ENCODE measurements at places on chromosomes 4 and X.

DNA sequence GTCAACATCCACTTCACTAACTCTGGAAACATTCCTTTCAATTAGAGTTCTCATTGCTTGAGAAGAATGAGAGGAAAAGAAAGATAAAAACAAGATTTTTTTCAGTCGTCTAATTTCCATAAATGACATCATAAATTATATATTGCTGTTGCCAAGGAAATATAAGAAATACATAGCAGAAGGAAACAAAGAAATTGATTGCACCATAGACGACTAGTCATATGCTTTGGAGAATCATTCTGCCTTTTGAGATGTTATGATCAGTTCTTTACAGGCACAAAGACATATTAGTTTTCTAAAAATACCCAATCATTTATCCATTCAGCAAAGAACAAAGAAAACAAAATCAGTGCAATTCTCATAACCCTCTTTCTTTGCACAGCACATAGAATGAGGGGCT lies 672 bp upstream of the C1QTNF7 start:
- DNase-seq, result no peak

- no peak for DNase-seq
Observed at GRCh38 chr4:20256381-20256881, 4.7 kb downstream of the SLIT2 start.

DNA sequence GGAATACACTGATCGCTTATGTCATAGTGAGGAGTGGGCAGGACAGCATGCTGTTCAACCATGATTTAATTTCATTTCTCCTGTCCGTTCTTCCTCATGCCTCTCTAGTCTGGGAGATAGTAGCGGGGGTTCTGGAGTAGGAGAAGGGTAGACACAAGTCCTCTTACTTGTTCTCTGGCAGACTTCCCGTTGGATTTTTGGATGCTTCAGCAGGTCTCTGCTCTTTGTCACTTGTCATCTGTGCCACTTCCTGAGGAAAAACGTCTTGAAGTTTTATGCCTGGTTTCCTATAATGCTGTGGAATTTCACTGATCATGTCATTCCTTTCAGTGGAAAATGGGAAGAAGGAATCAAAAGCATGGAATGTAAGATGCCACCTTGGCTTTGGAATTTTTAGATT lies 154.7 kb downstream of the GATB start:
- DNase-seq, result no peak

DNA sequence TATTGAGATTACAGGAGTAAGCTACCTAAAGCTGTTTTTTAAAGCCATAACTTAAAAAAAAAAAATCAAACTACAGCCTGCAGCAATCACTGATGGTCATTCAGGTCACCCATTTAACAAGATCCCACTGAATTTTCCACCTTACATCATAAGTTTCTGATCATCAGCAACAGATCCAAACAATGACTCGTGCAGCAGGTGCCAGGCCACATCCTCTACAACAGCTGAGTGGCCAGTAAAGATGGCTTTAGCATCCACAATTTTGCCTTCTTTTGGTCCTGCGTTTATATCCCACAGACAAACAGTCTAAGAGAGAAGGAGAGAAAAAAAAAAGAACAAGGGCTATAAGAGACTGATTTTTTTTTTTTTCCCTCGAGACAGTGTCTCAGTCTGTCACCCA lies 16.6 kb downstream of the RBBP7 start:
- DNase-seq, result no peak

DNA sequence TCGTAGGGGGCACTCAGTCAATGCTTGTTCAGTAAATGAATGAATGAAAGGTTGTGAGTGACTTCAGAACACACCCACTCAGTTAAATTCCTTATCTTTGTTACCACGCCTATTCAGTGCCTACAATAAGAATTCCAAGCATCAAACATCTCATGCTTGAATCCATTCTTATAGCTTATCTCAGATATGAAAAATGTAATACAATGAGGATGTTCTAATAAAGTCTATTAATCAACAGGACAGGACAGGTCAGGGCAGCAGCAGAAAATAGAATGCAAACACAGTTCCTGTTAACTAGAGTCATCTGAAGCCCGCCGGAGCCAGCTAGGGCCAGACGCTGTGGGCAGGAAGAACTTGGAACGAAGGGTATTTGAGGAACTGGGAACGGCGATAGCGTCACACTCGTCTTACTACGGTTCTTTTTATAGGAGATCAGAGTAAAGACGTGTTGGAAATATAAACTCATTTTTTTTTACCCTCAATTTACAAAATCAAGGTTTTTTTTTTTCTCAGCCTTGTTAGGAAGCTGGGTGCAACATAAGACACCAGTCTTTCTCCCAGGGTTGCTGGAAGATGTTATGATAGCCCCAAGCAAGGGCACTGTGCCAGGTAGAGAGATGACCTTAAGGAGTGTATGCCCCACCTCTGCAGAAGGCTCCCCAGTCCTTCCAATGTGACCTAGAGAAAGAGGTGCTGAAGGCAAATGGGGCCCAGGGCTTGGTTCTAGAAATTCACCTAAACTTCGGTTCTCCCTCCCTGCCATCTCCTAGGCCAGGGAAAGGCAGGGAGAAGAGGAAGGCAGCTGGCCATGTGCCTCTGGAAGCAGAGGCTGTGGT lies 48.3 kb downstream of the SEL1L3 start:
- no peak for DNase-seq

DNA sequence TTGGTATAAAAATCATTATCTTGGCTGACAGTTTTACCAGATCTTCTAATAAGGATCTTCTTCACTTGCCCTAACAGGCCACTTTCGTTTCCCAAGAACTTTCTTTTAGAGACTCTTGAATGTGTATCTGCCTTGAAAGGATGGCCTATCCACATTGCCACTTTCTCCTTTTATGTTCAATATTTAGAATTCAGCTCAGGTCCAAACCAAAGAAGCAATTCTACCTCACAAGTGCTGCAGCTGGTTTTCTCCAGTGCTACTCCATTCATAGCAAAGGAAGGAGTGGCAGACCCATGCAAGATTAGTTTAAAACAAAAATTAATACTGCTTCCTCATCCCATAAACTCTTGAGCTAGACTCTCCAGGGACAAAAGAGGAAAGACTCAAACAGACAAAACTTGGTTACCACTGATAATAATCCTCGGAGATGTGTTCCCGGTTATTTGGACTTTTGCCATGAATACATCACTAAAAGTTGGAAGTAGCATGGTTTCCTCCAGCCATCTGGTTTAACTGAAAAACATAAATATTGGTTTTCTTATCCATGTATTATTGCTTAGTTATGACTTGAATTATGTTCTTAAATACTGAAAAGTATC lies 401.8 kb downstream of the PABPC4L start:
- DNase-seq, result no peak

DNA sequence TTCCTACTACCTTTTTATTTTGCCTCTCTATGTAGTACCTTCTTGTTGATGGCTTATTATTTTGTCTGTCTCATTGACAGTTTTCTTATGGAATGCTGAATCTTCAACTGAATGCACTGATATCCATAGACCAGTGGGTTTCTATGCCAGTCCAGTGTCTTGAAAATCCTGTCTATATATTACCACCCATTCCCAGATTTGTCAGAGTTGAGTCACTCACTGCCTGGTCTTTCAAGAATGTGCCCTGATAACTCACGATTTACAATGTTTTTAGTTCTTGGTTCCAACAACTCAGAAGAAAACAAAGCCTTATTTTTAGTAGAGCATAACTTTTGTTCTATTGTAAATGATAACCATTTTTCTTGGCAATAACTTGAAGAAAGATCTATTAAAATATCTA lies 606.0 kb upstream of the PITX2 start:
- DNase-seq, result no peak

DNA sequence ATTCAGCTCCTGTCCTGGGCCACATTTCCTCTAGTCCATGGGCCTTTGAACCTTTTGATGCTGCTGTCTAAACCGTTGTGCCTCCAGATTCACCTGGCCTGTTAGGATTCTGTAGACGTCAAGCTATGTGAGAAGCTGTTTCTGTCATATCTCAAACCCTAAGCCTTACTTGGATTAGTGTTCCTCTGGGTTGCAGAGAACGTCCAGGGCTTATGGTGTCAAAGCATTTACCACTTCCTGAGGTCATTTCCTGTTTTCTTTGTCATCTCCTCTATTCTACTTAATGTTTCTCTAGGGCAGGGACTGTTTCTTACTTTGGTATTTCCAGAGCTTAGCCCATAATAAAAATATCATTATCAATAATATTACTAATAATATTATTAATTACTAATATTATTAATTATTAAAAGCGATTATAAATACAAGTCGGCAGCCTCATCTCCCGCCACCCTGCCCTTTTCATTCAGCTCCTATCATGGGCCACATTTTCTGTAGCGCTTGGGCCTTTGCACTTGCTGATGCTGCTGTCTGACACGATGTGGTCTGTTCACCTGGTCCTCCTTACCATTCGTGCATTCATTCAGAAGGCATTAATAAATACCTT lies 19.1 kb downstream of the PRIMPOL start:
- DNase-seq, result no peak

DNA sequence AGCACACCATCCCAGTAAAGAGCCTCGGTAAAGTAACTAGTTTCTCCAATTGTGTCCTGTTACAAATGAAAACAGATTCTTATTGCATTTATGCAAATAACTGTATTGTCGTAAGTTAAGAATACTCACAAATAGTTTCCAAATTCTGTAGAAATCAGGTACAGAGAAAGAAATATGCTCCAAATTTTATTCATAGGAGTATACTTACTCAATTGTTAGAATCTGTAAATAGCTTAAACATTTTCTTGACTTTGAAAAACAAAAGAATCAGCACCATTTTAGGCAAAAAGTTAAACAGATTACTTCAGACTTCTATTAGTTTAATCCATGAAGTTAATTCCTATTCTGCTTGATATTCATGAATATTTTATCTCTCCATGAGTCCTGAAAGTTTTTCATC lies 10.7 kb downstream of the CNGA1 start:
- no peak for DNase-seq

- DNase-seq, result no peak
Observed at GRCh38 chr4:112182604-112183003, 37.4 kb downstream of the FAM241A start.

DNA sequence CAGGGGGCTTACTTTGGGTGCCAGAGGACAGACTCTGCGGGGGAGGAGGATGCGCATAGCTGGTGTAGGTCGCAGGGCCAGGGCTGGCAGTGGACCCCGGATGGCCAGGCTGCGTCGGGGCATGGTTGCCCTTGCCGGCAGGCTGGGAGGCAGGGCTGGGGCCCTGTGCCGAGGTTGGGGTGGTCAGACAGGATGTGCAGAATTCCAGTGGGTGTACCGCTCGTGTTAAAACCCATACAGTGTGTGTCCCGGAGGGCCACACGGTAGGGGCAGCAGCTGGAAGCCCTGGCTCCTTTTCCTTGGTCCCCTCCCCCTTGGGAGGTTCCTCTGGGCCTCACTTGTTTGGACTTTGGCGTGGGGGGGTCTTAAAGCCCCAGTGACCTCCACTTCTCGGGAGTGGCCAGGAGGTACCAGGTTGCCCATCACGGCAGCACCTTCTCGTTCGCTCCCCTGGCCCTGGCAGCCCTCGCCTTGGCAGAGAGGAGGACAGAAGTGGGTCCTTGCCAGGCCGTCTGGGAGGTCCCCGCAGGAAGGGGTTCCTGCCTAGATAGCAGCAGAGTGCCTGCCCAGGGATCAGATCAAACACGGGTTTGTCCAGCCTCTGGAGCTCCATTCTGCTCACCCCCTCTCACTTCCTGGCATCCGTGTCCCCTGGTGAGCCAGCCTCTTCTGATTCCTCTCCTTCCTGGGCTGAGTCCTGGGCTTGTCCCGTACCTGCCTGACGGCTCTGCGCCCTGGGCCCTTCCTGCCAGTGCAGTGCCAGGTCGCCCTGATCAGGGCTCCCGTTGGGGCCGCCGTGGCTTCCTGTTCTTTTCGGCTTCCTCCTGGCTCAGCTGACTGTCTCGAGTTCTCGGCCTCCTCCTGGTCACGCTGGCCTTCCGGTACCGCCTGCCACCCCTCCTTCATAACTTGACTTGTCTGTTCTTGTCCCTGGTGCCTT lies 56.7 kb upstream of the HGFAC start:
- no peak for DNase-seq

- no peak for DNase-seq
Observed at GRCh38 chr4:5143306-5143861, 92.1 kb downstream of the STK32B start.

DNA sequence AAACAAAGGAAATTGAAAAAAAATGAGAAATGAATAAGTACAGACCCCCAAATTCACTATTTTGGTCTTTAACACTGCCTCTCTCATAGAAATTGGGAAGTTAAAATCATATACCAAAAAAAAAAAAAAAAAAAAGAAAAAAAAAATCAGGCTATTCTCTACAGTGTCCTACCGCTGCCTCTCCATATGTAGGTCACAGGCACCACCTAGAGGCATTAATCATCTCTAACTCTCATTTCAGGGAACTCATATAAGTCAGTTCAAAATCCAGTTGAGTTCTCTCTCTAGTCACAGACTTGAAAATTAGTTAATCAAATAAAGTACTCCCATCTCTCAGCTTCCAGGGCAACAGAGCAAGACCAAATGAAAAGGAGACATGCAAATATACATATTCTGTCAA lies 47.9 kb downstream of the COX18 start:
- no peak for DNase-seq

DNA sequence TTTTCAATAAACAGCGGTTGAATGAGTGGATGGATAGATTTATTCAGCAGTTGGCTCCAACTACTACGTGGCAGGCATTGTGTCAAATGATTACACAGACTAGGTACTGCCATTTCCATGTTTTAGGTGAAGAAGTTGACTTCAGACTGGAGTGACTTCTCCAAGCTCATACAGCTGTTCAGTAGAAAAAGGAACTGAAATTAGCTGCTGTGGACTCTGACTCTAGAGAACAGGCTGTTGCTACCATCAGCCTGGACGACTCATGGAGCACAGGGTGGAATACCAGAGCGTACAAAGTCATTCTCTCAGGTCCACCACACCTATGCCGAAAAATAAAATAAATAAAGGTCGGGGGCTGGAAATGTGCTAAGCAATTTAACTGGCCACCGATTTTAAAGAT lies 45.3 kb downstream of the TENM3 start:
- DNase-seq, result no peak

DNA sequence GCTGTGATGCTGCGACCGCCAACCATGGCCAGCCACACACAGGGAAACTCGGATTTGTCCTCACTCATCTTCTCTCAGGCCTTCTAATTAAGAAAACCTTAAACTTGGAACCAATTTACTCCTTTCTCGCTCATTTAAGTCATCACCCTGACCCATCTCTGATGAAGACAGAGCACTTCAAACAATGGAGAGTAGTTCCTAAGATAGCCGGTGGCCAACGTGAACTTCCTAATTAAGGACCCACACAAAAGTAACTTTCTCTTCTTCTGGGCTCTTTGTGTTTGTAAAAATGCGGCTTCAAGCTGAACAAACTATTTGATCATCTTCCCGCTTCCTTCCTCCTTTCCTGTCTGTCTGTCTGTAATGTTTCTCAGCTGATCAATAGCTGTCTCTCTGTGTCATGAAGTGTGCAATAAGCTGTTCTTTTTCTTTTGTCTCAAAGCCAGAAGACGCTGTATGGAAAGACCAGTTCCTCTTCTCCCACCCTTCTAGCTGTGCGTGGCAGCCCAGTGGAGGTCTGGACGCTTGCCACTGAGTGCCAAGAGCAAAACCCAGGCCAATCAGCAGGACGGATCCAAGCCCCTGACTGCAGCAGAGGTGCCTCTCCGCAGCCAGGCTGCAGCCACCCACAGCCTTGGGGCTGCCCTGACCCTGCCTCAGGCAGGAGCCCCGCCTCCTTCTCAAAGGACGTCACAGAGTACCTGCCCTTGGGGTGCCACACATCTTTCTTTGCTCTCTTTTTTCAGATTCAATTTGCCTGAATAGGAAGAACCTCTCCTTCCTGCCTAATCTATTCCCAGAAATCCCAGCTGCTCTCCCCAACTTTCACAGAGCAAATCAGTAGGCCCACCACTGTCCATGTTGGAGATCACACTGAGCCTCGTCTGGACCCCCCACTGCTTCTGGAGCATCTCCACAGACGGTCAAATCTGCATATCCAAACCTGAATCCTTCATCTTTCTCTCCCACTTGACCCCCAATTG lies 59.3 kb downstream of the MAML3 start:
- DNase-seq, result no peak

GRCh38 chr4:98648602-98649001 lies 9.8 kb downstream of the TSPAN5 start:
- DNase-seq, result no peak

All from stimulated activated CD8-positive, alpha-beta memory T cell treated with anti-CD3 and anti-CD28 coated beads, Interleukin-4, amount 100 ng/mL, for 1 hour (primary cell).